ELR (cell line): ENCODE measurements at places on chromosomes 4 and X.

DNA sequence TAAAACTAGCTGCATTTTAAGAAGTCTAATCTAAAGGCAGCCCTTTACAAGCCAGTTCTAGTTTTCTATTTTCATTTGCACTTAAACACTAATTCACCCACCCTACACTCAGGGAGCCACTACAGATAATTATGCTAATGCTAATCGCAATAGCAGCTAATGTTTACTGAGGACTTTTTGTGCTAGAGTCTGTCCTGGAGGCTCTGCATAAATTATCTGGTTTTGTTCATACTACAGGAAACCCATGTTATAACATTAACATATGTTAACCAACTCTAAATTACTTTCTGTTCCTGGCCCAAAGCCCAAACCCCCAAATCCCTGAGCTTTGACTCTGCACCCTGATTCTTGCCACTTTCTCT, 480 bp upstream of the RADX start:
- DNase-seq = no peak

DNA sequence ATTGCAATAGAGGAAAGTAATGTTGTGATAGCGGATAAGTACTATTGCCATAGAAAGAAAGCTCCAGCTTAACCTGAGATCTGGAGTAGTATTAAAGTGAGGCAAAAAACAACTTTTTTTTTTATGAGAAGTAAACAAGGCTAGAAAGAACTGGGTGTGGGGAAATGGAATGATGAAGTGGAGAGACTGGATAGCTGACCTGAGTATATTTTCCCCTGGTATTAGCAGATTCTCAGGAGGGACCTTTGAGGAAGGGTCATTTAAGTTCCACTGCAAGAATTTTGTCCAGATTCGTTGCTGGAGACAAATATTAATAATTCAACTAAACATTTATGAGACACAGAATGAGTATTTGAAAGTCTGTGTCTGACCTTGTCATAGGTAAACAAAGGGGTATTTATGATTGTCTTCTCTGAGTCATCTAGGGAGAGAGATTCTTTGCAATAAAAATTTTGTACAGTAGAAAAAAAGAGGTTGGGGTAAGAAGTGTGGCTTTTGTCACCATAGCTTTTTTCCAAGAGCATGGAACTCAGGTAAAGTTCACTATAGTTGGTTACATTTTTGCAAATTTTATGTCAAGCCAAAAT, 2095.9 kb downstream of the ARAP2 start:
- DNase-seq = peak; percentile 62

- no peak for DNase-seq
Measured at GRCh38 chr4:2362266-2363055, 56.0 kb downstream of the ZFYVE28 start.

- no peak for DNase-seq
Measured at GRCh38 chrX:97309487-97310116, 425.9 kb downstream of the RPA4 start.

- DNase-seq = no peak
Measured at GRCh38 chr4:55099816-55100215, 25.6 kb downstream of the KDR start.

- peak; percentile 67 for DNase-seq
Measured at GRCh38 chrX:106898462-106898861, 4.7 kb downstream of the RIPPLY1 start.

GRCh38 chr4:152700151-152700550, 20.4 kb upstream of the TMEM154 start:
- no peak for DNase-seq

DNA sequence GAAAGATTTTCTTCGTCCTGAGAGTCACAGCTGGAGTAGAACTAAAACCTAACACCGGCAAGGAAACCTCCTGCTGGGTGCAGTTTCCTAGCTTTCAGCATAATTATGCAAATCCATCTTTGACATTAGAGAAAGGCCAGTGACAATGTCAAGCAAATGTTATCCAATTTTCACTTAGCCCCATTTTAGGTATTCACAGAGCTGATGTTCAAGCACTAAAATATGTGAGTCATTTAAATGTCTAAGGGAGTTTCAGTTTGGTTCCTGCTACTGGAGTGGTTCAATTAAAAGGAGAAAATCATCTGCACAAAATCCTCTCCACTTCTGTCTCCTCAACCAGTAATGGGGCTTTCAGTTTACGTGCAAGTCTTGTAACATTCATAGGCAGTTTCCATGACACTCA, 37.1 kb upstream of the AMOT start:
- no peak for DNase-seq

DNA sequence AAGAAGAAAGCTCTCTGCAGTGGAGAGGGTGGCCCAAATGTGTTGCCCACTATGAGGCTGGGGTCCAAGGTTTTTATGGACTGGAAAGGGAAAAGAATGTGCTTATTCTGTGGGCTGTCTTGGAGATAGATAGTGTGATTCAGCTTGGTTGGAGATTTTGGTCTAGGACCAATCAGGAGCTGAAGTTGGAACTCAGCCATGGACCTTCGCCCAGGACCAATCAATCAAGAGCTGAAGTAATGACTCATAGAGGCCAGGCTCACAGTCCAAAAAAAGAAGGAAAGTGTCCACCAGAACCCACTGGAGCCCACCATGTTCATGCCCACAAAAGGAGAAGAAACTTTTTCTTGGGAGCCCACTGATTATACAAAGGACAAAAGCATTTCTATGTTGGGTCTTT, 369.5 kb downstream of the UBE2NL start:
- DNase-seq = no peak

- no peak for DNase-seq
Measured at GRCh38 chr4:17512973-17513665, 1.2 kb upstream of the QDPR start.

DNA sequence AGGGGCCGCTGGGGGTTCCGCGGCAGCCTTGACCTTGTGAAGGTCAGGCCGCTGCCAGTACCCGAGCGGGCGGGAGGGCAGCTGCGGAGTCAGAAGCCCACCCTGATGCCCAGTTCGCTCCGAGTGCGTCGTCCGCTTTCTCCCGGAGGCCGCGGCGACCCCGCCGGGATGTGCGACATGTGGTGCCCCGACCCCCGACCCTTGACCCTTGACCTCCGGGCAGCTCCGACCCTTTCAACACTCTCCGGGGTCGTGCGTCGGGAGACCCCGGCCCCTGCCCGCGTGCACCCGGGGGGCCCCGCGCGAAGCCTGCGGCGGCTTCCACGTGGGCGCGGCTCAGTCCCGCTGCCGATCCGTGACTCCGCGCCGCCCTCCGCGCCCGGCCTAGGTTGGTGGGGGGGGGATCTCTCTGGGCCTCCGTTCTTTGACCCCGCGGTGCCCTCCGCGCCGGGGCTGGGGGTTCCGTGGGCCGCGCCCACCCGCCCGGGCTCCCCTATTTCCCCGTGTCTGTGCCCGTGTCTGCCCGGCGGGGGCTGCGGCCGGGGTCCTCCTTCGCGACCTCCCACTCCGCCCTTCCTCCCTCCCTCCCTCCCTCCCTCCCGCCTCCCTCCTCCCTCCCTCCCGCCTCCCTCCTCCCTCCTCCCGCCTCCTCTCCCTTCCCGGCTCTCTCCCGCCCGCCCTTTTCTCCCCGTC, 609 bp upstream of the SLC25A6 start:
- peak; percentile 76 for DNase-seq
